ENCODE measurements at places on chromosomes 6 and 20.

GRCh38 chr20:32635764-32636163 lies 38.0 kb downstream of the C20orf203 start:
- DNase-seq = no peak

DNA sequence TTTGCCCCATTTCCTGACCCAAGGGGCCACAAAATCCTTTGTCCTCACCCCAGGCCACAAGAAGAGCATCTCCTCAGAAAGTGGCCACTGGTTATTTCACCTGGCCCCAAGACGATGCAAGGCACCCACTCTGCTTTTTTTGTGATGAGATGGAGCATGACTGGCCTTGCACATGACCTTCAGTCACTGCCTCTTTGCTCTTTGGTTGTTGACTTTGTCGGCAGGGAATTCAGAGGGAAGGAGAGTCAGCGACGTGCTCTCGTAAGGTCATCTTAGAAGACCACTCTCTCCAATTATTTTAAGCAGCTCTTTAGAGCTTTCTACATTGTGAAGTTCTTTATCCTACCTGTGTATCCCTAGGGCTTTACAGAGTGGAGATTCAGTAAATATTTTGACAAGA lies 306.7 kb downstream of the PLCB1 start:
- no peak for DNase-seq

DNA sequence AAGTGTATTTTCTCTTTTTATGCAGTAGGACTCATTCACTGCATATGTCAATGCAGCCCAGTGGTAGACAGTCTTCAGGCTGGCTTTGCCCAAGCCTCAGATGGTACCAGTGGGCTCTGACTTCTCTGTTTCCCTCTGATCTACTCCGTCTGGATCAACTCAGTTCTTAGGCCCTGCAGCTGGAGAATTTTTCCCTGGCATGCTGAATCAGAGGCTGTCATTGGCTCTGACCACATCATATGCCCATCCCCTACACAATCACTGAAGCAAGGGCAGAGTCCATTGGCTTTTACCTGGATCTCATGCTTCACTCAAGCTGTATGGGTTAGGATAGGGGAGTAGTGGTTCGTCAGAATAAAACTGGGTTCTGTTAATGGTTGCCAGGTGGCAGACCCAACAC lies 57.8 kb downstream of the KIZ start:
- no peak for DNase-seq

- peak; percentile 76 for DNase-seq
Observed at GRCh38 chr20:48025051-48025515, 239.8 kb upstream of the SULF2 start.

DNA sequence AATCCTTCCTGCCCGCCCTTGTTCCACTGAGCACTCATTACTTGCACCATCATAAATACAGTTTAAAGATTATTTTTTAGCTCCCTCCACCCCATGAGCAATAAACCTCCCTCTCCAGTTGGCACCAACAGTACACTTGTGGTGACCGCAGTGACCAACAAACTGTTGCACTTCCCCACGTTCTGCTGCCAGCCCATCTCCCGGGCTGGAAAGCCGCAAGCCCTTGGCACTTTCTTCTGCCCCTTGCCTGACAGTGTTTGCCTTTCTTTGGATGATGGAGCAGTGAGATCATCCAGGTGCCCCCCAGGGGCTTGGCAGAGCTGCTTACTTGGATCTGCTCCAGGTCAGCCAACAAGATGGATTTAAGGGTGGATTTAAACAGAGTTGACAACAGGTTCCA lies 21.6 kb downstream of the KCNB1 start:
- DNase-seq = no peak

- DNase-seq = peak; percentile 22
Observed at GRCh38 chr6:37696841-37697662, 631 bp downstream of the MDGA1 start.

- DNase-seq = no peak
Observed at GRCh38 chr20:61539706-61540360, 287.8 kb downstream of the CDH4 start.

DNA sequence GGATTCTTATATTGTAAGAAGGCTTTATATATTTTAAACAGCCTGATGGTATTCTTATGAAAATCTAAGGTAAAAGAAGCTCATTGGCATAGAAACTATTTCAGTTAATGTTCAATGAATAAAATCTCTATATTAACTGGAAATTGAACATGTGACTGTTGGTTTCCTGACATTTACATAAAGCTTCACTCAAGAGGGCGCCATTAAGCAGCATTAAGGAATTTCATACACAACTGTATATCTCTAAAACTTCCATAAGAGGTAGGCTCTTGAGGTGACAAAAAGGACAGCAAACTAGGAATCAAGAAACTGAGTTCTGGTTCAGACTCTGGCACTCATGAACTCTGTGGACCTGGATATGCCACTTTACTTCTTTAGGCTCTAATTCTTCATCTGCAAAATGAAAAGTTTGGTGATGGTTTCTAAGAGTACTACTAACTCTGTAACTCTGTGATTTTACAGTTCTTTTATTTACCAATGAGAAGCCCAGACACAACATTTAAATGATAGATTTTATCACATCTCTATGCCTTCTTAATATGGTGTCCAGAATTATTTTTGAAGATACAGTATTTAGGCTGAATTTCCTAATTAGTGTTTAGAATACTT lies 147.5 kb downstream of the FLRT3 start:
- no peak for DNase-seq

GRCh38 chr20:50861012-50861411 lies 66.2 kb downstream of the BCAS4 start:
- DNase-seq = no peak

- DNase-seq = no peak
Observed at GRCh38 chr6:3283641-3284435, 25.1 kb downstream of the PSMG4 start.

GRCh38 chr6:149499066-149499465 lies 14.3 kb upstream of the ZC3H12D start:
- DNase-seq = no peak

GRCh38 chr6:125791151-125791819 lies 525 bp downstream of the NCOA7 start:
- DNase-seq = peak; percentile 30

DNA sequence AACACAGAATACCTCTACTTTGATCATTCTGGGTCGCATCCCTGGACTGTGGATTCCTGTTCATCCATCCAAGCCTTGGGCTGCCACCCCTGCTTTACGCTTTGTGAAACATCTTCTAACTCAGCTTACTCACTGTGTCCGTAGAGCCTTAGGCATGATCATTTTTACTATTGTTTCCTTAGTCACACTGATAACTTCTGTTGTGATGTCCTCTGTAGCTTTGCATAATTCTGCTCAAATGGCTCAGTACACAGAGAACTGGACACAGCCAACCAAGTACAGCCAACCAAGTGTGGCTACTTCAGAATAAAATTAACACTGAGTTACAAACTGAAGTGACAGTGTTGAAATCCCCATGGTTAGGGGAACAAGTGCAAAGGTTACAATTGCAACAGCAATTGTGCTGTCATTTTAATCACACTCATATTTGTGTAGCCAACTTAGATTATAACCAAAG lies 8.6 kb upstream of the FKBP1A start:
- no peak for DNase-seq

GRCh38 chr6:117521791-117522502 lies 39.5 kb downstream of the DCBLD1 start:
- DNase-seq = no peak

DNA sequence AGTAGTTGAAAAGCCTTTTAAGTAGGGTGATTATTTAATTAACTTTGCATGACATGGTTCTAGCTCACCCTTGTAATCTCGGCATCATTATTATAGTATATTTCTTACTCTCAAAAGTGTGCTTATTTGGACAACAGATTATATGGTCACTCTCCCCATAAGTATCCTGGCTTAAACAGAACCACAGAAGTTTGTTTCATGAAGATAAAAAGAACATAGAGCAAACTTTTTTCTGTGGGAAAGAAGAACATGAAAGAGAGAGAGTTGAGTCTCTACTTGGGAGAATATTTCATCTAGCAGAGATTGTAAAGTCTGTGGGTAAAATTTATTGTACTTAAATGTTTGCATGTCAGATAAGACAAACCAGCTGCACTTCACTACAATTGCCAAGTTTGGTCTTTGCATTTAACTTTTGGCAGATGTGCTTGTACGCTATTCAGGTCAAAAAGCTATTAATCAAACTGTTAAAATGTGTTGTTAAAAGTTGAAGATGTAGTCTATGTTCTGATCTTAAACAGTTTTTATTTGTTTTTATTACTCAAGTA lies 33.4 kb upstream of the PRIM2 start:
- no peak for DNase-seq

- no peak for DNase-seq
Observed at GRCh38 chr6:124812067-124812466, 150.2 kb upstream of the RNF217 start.

DNA sequence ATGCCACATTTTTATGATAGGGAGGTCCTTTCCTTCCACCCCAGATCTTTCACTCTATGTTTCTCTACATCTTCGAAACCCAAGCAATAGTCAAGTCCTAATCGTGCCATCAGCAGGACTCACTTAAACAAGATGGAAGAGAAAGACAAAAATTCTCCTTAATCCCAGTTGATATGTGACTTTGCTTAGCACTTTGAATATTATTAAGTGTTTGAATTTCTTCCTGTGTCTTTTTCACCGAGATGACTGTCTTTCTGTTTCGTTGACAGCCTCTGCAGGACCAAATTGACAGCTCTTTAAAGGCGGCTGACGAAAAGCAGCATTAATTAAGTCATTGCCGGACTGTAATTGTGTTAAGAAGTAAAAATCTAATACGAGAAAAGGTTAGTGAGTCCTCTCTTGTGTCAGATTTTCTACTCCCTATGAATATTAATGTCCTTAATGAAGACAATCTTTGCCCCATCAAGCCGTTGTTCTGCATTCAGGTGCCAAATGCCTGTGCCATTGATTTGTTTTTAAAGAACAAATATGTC lies 208.8 kb upstream of the TSHZ2 start:
- DNase-seq = no peak

- no peak for DNase-seq
Observed at GRCh38 chr20:44990425-44990824, 24.1 kb downstream of the STK4 start.

- DNase-seq = no peak
Observed at GRCh38 chr6:3610206-3610605, 141.3 kb downstream of the PXDC1 start.

GRCh38 chr20:19784511-19785172 lies 26.6 kb downstream of the RIN2 start:
- DNase-seq = peak; percentile 88

DNA sequence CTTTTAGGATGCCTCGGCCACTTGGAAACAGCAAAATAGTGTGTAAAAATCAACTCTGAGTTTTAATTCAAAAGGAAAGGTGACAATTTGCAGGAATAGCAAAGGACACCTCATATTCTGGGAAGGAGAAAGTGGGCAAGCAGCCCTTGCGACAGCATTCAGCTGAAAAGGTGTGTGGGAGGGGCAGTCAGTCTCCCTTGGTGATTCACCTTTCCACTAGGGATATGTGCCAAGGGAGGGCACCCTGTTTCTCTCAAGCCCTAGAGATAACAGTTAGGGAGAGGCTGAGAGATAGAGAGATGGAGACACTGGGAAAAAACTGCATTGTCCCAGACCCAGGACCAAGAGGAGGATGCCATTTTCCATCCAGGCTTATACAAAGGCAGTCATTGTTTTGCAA lies 228.1 kb downstream of the EPM2A start:
- DNase-seq = no peak

Data from ELF-1 (cell line).